ENCODE measurements at places on chromosomes 1 and 21. TPM values are rescaled to one million over a fixed set of nuclear protein-coding genes. Genes with fewer than 3 reads are reported as not detected.

DNA sequence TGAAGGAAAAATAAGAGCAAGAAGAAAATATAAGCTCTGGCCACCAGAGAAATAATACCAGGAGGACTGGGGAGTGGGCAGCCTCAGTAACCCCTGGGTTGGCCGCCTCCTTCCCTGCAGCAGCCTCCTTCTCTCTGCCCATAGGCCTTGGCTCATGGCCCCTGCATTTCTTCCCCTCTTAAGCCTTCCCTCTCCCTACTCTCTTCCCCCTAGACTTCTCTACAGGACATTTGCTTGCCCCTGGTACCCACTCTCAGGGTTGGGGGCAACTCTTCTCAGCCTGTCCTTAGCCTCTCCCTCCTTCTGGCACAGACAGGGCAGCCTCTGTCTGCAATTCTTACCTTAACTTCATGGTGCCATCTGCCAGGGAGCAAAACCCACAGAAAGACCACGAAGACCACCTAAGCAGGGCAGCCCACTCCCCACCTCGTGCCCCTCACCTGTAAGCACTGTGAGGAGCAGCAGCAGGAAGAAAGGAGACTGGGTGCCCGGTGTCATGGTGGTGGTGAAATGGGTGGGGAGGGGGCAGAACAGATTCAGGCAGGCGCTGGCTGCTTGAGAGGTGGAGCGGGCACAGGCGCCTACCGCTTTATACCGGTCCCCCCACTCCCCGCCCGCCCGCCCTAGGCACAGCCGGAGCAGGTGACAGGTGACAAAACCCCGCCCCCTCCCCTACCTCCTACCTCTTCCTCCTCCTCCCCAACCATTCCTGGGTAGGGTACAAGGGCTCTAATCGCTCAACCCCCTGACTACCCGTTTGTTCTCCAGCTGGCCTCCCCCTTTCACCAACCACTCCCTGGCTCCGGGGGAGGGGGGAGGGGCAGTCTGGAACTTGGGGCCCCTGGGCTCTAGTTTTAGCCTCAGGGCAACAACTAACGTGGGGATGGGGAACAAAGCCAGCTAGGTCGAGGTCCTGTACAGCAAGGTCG, 15.1 kb downstream of the THBS3 start:
- DNase-seq = no peak

GRCh38 chr1:219277304-219278105, 103.8 kb downstream of the LYPLAL1 start:
- DNase-seq = no peak

Gene HMCN1
- not detected for polyA plus RNA-seq

DNA sequence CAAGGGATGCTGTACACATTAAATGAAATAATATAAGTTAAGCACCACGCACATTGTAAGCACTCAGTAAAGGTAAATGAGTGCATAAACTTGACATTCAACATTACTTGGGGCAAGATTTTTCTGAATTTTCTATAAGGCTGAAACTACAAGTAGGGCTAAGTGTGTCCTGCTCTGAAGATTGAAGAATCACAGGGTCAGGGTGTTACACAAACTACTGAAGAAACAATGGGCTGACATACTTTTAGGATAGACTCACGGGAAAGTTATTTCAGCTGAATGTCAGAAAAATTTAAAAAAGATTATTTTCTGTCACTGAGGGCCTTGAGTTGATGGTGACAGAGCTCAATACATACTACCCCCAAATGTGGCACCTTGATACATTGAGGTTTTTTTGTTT, 644.2 kb upstream of the PLXNA2 start:
- no peak for DNase-seq

- DNase-seq = no peak
These were observed 43.4 kb downstream of the PRDM15 start for GRCh38 chr21:41835711-41836154.

- DNase-seq = no peak
These were observed 74.4 kb downstream of the CLCA4 start for GRCh38 chr1:86621286-86621685.

Gene LMOD1
- not detected for polyA plus RNA-seq

- no peak for DNase-seq
These were observed 365.4 kb downstream of the LTN1 start for GRCh38 chr21:28627261-28627660.

Gene MATN1
- not detected for polyA plus RNA-seq

- peak; percentile 21 for DNase-seq
These were observed 105.8 kb upstream of the RAB4A start for GRCh38 chr1:229164836-229165735.

Gene UCHL5
- 29.6 TPM for polyA plus RNA-seq

GRCh38 chr1:210769473-210769872, 364.5 kb downstream of the KCNH1 start:
- DNase-seq = no peak

Gene FCRL6
- polyA plus RNA-seq = 0.15 TPM

Gene SPRR3
- not detected for polyA plus RNA-seq

- DNase-seq = no peak
These were observed 42.3 kb downstream of the CD58 start for GRCh38 chr1:116528329-116529083.

DNA sequence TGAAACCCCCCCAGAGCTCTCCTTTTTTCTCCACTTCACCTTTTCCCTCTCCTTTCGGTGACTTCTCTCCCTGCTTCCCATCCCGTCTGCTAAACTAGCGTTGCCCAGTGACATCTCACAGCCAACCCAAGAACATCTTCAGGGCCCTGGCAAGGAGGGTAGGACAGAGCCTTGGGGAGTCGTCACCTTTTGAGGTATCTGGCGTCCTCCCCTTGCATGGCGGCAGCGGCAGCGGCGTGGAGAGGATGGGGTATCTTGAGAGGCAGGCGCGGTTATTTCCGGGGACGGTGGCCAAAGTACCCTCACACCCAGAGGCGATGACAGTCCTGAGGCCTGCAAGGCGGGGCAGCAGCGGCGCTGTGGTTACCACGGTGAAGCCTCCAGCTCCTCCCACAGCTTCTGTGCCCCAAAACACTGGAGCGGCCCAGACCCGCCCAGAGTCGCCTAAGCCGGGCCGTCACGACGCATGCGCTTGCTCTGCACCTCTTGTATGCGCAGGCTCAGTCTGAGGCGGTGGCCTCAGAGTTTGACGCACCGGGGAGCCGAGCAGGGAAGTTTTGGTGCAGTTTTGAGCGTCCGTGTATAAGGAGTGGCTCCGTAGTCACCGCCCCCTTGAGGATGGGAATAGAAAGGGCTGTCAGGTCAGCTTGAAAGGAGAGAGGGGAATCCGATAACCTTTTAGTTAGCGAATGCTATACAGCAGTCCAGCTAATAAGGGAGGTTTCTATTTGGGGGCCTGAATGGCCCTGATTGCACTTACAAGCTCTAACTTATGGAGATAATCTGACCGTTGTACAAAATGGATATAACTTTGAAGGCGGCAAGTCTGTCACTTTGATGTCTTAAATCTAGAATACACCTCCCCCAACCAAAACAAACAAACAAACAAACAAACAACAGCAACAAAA, at the start of gene KIFAP3:
Gene KIFAP3 (minus strand): TSS at position 446 of the 908 bp plus-strand sequence. CDS start 228 bp downstream, at position 218.
- peak; percentile 97 for DNase-seq

Gene SPATA17
- not detected for polyA plus RNA-seq

DNA sequence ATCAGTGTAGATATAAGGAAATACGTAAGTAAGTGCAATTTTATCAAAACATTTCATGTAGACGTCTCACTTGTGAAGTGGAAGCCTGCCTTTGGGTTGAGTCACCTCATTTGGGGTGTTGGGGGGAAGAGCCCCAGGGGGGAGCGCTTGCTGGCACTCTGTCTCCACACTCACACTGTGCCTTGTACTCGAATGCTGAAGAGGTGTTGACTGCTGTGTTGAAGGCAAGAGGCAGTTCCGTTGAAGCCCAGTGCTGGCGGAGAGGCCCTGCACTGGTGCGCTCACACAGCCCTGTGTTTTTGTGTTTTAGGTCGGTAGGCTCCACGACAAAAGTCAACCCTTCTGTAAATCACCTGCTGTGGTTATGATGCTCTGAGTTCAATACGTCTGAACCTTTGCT, 131.9 kb upstream of the COL6A1 start:
- DNase-seq = no peak

Gene CD1D
- 134 TPM for polyA plus RNA-seq

- no peak for DNase-seq
These were observed 23.1 kb downstream of the NPHP4 start for GRCh38 chr1:5969168-5969567.

DNA sequence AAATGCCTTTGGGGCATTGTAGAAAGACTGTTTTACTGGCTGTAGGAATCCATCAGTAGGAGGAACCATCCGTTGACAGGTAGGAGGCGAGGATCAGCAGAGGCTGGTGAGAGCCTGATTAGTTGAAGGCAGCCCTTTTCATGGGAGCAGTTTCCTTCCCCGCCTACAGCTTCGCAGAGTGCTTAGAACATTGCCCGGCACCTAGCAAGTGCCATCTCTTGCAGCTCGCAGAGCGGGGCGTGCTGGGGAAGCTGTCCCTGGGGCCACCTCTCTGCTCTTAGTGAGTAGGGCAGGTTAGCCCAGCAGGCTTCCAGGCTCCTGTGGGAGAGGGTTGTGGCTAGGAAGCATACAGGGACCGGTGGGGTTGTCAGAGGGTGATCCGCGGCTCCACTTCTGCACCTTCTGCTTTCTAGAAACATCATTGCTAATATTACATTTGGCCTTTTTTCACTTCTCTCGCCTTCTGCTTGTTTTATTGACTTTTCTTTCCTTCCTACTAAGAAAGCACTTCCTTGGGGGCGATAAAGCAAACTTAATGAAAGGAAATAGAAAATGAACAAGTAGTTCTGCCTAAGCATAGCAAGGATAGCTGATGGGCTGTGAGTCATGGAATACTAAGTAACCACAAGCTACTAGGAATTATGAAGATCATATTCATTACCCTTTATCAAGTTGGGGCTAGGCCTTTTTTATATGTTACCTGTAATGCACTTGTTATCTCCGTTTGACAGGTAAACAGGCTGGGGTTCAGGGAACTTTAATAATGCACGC, 176.7 kb downstream of the GALNT2 start:
- DNase-seq = no peak

GRCh38 chr1:229699613-229700267, 73.7 kb downstream of the URB2 start:
- no peak for DNase-seq

- DNase-seq = no peak
These were observed 14.2 kb downstream of the UTS2 start for GRCh38 chr1:7838714-7839113.

Gene LDLRAD1
- polyA plus RNA-seq = not detected

- no peak for DNase-seq
These were observed 23.9 kb downstream of the PCNT start for GRCh38 chr21:46347791-46348381.

GRCh38 chr1:150281221-150281757, 1.1 kb upstream of the CIART start:
- peak; percentile 64 for DNase-seq

- DNase-seq = no peak
These were observed 333.4 kb downstream of the ASTN1 start for GRCh38 chr1:176831150-176831549.

DNA sequence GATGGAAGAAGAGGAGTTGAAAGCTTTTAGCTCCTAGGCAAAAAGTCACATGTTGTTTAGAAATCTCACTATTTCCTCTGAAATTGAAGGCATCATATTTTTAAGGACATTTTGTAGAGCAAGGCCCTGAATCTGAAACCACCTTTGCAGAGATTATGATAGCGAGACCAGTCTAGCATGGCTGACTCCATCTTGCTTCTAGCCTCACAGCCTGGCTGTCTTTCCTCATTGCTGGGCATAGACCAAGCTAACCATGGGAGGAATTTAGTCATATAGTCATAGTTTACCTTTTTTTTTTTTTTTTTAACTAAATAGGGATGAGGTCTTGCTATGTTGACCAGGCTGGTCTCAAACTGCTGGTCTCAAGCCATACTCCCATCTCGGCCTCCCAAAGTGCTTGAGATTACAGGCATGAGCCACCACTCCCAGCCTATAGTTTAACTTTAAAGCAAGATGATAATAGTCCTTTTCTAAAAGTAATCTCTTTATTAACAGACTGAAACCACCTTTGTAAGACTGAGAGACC, 42.2 kb upstream of the ZNF326 start:
- no peak for DNase-seq

Gene FAM89A
- polyA plus RNA-seq = 4.4 TPM

- DNase-seq = no peak
These were observed 440.9 kb downstream of the PRDM2 start for GRCh38 chr1:14140831-14141401.

DNA sequence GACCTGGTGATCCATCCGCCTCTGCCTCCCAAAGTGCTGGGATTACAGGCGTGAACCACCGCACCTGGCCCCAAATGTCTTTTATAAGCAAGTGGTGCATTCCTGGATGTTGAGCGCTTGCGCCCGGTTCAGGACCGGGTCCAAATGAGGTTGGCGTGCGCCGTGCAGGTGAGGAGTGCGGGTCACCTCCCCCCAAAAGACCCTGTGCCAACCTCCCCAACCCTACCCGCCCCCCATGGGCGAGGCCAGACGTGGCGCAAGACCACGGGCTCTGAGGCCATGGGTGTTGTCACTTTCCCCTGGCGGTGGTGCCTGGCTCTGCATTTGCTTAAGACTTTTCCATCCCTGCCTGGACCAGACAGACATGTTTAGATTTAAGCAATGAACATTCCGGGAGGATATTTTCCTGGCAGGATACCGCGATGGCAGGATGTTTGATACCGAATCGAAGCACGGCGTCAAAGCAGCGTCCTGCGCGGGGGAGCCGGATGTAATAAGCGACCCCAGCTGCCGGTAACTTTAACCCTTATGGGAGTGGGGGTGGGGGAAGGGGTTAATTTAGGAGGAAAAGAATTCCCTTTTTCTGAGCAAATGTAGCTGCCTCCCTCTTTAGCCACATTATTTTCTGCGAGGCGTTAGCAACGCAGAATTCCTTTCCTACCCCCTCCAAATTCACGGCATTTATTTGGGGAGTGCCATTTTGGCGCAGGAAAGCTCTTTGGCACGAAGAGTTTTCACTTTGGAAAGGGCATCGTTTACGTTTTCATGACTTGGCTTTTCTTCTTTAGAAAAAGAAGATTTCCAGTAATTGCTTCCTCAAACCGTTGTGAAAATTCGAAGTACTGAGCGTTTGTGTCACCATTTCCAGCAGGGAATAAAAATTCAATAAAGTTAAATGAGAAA, 27.8 kb upstream of the RNF187 start:
- peak; percentile 46 for DNase-seq

Gene EFNA1
- not detected for polyA plus RNA-seq

DNA sequence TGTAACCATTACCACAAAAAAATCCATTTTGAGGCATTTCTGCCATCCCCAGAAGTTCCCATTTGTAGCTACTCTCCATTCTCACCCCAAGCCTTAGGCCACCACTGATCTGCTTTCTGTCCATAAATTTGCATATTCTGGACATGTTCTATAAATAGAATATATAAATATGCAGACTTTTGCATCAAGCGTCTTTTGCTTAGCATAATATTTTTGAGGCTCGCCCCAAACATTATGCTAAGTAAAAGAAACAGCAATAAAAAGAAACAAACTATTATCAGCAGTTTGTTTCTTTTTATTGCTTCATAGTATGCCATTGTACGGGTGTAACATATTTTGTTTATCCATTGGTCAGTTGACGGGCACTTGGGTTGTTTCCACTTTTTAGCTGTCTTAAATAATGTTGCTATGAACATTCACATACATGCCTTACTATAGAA, 7.9 kb downstream of the TFAP2E start:
- no peak for DNase-seq

Gene SLC1A7
- polyA plus RNA-seq = not detected

Measured in CD14-positive monocyte (primary cell).